Panc1 (cell line): ENCODE measurements at places on chromosomes 13 and 19.

- DNase-seq: no peak
Measured at GRCh38 chr13:95833126-95833525, 156.2 kb downstream of the DNAJC3 start.

- no peak for DNase-seq
Measured at GRCh38 chr13:112772539-112772909, 82.7 kb downstream of the ATP11A start.

DNA sequence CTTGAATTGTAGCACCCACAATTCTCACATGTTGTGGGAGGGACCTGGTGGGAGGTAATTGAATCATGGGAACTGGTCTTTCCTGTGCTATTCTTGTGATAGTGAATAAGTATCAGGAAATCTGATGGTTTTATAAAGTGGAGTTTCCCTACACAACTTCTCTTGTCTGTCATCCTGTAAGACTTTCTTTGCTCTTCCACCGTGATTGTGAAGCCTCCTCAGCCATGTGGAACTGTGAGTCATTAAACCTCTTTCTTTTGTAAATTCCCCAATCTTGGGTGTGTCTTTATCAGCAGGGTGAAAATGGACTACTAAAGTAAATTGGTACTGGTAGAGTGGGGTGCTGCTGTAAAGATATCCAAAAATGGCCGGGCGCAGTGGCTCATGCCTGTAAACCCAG, 215.6 kb downstream of the LIG4 start:
- no peak for DNase-seq

DNA sequence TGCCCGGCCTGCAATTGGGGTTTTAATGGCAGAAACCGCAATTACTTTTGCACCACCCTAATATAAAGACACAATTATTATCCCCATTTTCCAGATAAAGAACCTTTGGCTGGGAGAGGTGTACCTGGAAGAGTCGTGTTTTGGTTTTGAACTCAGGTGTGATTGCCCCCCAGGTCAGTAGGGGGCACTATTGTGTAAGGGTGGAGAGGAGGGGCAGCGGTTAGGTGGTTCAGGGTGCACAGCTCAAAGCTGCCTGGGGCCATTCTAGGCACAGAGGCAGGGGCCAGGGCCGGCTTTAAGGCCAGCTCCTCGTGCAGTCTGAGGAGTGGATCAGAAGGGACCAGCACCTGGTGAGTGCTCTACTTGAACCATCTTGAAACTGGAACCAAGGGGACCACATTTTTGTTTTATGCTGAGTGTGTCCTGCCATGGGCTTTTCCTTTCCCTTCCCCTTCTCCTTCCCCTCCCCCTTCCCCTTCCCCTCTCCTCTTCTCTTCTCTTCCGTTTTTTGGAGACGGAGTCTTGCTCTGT, 5.8 kb upstream of the FCGRT start:
- no peak for DNase-seq

- DNase-seq: peak; percentile 35
Measured at GRCh38 chr19:4732680-4733114, 9.1 kb upstream of the DPP9 start.

DNA sequence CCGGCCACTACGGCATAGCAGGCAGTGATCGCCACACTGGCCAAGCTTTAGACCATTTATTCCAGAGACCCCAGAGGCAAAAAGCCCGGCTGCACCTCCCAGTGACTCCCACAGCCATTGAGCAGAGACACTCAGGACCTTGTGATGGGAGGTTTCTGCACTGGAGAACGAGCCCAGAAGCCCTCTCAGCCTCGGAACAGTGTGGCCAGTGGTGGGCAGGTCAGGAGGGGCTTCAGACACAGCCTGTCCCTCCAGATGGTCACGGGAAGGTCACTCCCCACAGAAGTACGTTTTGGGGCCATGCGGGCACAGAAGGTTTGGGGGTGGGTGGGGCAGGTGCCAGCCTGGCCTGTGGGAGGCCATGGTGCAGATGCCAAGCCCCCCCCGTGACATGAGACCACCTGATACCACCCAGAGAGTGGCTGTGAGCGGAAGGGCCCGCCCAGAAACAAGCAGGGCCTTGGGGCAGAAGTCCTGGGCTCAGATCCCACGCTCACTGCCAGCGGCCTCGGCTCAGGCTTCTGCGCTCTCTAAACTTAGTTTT, 599 bp upstream of the F10 start:
- no peak for DNase-seq

DNA sequence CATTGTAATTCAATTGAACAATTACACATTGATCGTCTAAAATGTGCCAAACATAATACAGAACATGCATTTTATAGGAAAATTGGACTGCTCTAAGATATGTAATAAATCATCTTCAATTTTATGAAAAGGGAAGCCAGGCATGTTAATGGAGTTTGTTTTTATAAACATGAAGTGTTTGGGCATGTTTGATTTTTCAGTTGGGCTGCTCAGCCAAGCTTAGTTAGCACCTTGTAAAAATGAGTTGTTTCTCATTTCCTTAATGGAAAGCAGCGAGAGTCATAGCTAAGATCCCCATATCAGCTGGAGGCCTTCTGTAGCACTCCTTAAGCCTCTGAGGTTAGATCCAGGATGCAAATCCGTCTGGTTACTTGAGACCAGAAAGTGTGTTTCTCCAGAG, 422.3 kb downstream of the SPRY2 start:
- no peak for DNase-seq

GRCh38 chr19:40791349-40791748, 7.6 kb upstream of the EGLN2 start:
- no peak for DNase-seq

- no peak for DNase-seq
Measured at GRCh38 chr13:42381165-42381425, 109.1 kb downstream of the AKAP11 start.

GRCh38 chr13:42950181-42950580, 41.9 kb downstream of the EPSTI1 start:
- DNase-seq: no peak

DNA sequence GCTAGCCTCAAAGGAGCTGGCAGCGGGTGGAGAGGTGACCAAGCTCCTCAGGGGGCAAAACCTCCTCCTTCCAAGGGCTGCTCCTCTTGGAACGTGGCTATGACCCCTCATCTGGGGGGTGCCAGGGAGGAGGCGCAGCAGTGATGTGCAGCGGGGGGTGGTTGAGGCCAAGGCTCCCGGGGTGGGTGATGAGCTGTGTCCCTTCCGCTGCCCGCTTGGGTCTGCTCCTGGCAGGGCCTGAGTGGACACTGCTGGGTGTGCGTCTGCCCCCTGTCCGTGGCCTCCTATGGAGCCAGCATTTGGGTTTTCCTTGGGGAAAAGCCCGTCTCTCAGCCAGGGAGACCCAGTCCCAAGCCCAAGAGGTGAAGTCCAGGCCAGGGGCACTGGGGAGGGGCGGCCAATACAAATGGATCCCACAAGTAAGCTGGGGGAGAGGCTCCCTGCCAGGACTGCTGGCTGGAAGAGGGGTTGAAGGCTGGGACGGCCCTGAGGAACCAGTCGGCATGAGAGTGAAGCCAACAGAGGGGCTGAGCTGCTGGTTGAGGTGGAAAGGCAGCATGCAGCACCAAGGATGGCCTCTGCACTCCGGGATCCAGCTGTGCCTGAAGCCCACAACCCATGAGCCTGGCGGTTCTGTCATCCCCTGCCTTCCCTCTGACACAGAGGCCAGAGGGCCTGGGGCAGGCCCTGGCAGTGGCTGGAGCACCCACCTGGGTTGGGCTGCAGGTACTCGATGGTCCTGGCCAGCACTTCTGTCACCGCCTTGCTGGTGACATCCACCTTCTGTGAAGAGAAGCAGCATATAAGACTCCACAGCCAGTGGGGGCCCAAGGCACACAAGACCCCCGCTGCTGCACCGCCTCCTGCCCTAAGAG, 22.7 kb downstream of the MPND start:
- no peak for DNase-seq

DNA sequence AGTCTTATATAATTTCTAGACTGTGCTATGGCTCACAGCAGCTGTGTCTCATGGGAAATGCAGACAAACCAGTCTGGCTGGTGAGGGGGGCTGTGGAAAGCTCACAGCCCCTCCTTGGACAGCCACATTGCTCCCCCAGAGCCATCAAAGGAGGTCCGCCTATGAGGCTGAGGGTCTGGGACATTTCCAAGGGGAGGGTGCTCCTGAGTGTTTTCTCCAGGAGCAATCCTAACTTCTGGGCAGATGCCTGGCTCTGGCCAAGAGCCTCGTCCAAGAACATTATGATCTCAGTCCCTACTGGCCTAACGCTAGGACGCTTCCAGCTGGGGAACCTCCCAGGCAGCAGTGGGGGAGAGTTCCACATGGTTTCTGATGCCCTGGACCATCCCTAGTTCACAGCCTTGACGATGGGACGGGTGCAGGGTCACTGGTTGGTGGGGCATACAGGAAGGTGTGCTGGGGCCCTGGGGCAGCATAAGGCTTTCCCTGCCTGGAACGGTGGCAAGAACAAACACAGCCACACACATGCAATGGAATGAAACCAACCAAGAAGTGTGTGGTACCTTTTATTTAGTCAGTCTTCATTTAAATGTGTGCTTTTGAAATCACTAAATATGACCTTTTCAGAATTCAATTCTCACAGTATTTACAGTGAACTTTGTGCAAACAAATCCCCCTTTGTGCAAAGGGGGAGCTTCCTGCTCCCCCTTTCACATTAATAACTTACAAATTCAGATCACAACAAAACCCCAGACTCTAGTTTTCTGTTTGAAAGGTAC, 60.6 kb downstream of the CDADC1 start:
- DNase-seq: no peak

- no peak for DNase-seq
Measured at GRCh38 chr19:44260343-44260681, 626 bp downstream of the ZNF233 start.

GRCh38 chr19:14110650-14111049, 6.9 kb downstream of the PRKACA start:
- DNase-seq: no peak

DNA sequence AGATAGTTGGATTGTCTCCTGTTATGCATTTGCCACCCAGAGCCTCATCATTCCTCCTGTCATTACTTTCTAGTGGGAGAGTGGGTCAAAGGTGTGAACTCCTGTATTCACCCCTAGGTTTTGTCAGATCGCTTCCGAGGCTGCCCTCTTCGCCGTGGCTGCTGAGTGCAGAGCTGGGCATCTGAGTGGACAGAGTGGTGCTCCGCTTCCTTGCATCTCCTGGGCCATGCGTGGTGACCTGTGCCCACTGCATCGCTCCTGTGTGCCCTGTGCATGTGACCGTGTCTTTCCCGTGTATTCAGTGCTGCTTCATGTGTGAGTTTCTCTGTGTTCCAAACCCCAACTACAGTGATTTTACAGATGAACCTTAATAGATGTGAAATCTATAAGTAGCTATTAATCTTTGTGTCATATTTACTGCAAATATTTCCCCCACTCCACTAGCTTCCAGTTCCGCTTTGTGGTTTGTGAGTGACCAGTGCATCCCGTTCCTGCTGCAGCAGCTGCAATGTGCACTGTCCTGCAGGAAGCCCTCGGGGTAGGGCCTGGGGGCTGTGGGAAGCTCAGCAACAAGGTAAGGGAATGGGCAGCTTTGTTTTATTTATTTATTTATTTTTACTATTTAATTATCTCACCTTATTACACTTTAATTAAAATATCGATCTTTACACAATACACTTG, 53.1 kb downstream of the C13orf46 start:
- DNase-seq: no peak

- no peak for DNase-seq
Measured at GRCh38 chr13:100511466-100511865, 77.1 kb downstream of the GGACT start.

GRCh38 chr13:51000571-51001260, 91.1 kb downstream of the RNASEH2B start:
- DNase-seq: no peak

DNA sequence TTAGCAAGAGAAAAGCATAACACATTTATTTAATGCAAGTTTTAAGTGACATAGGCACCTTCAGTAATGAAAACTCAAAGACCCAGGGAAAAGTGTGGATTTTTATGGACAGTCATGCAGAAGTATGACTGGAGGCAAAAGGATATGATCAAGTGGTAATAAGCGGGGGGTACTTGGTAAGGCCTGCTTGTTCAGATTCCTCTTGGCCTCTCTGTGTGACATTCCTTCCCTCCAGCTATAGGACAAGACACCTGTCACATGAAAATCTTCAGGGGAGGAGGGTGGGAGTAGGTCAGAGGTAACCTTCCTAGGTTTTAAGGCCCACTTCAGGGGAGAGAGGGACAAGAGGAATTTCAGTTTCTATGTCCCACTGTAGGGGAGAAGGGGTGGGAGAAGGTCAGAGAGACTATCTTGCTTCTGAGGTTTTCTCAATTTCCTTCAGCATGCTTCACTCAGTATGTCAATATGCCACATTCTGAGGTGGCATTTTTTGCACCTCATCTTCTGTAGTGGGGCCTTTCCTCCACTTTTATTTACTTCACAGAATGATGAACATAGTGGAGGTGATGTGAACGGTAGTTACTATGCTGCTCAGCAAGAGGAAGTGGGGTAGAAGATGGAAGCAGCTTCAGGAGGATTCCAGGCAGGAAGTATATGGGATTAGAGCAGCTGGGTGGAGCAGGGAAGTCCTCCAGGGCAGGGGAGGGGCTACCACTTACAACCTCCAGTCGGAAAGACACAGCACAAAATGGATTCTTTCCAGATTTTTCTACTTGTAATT, 73.2 kb upstream of the RFC3 start:
- DNase-seq: no peak

GRCh38 chr19:6772866-6773322, 386 bp downstream of the VAV1 start:
- DNase-seq: no peak

GRCh38 chr13:75195495-75196146, 286.3 kb downstream of the TBC1D4 start:
- no peak for DNase-seq

GRCh38 chr13:78393286-78394142, 209.8 kb downstream of the POU4F1 start:
- DNase-seq: no peak

- no peak for DNase-seq
Measured at GRCh38 chr13:25276748-25277147, 10.5 kb downstream of the MTMR6 start.

DNA sequence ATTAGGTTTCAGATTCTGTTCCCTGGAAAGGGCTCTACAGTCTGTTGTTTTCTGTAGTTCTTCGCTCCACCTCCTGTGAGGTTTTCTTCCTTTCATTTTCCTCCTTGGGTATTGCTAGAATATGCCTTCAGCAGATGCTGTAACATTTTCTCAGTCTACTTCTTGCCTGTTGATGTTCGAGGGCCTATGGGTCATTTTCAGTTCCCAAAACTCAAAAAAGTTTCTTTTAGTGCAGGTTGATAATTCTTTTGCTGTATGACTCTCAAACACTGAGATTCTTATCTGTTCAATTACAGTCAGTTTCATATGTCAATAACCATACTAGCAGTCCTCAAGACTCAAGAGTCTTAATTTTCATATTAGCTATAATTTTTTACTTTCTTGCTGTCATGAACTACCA, 268.3 kb downstream of the RFC3 start:
- DNase-seq: no peak

GRCh38 chr13:113666951-113667701, at the start of gene GRK1:
TSS of gene GRK1 (plus strand) at chr13:113667219. CDS start at chr13:113667387, 168 bp downstream.
- DNase-seq: no peak

DNA sequence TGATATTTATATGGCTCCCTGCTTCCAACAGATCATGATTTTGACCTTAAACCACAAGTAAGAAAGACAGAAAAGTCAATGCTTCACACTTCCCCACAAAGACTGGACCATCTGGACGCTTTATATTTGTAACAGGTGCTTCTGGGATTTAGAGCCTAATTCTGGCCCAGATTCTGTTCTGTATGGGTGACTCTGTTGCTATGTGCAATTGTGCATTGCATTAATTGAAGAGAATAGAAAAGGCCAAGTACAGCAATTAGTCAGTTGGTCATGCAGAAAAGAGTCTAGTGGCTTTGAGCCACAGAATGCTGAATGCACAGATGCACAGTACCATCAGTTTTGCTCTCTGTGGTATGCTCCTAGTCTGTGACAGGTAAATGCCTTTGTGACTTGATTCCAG, 657.4 kb upstream of the ATXN8OS start:
- DNase-seq: no peak
